ENCODE measurements at places on chromosomes 7 and 10. TPM values are rescaled to one million over a fixed set of nuclear protein-coding genes. Genes with fewer than 3 reads are reported as not detected.

The DRGX gene
- polyA plus RNA-seq: not detected

The CCL24 gene
- not detected for polyA plus RNA-seq

The PNLIP gene
- polyA plus RNA-seq: 0.10 TPM

The SPDYE8 gene
- not detected for polyA plus RNA-seq

The GTPBP4 gene
- 13.0 TPM for polyA plus RNA-seq

The TMEM139 gene
- 18.0 TPM for polyA plus RNA-seq

The TMEM196 gene
- not detected for polyA plus RNA-seq

The WAC gene
- 33.2 TPM for polyA plus RNA-seq

The DOCK1 gene
- polyA plus RNA-seq: 9.1 TPM

The C10orf62 gene
- 2.4 TPM for polyA plus RNA-seq

The PKD2L1 gene
- polyA plus RNA-seq: not detected

The DNA2 gene
- polyA plus RNA-seq: 1.1 TPM

The ENO4 gene
- polyA plus RNA-seq: not detected

The PRDX3 gene
- 75.4 TPM for polyA plus RNA-seq

The C10orf105 gene
- polyA plus RNA-seq: 0.15 TPM

The AMPH gene
- 0.95 TPM for polyA plus RNA-seq

The BICC1 gene
- 3.8 TPM for polyA plus RNA-seq

The COL17A1 gene
- polyA plus RNA-seq: 0.15 TPM

The C7orf33 gene
- polyA plus RNA-seq: not detected

The PTF1A gene
- polyA plus RNA-seq: not detected

The EVX1 gene
- polyA plus RNA-seq: not detected

The NUP42 gene
- 26.1 TPM for polyA plus RNA-seq

The ARMH3 gene
- polyA plus RNA-seq: 34.8 TPM

The SGPL1 gene
- 3.7 TPM for polyA plus RNA-seq

The CUZD1 gene
- 0.23 TPM for polyA plus RNA-seq

The SFTPA1 gene
- polyA plus RNA-seq: 0.28 TPM

The EBLN1 gene
- not detected for polyA plus RNA-seq

The CPVL gene
- 85.5 TPM for polyA plus RNA-seq

The MSMB gene
- not detected for polyA plus RNA-seq

The NAT16 gene
- polyA plus RNA-seq: not detected

The ABCC2 gene
- 1.0 TPM for polyA plus RNA-seq

The NOS3 gene
- polyA plus RNA-seq: 11.1 TPM

The HELLS gene
- polyA plus RNA-seq: 0.51 TPM

The SPACDR gene
- polyA plus RNA-seq: 0.93 TPM

The GIGYF1 gene
- polyA plus RNA-seq: 47.3 TPM

The SPDYE2B gene
- not detected for polyA plus RNA-seq

The GPR37 gene
- polyA plus RNA-seq: not detected

The PLXNA4 gene
- polyA plus RNA-seq: 5.0 TPM

The RAPGEF5 gene
- 5.7 TPM for polyA plus RNA-seq

The CXCL12 gene
- polyA plus RNA-seq: 89.4 TPM

The TMEM229A gene
- polyA plus RNA-seq: not detected

The ASNS gene
- 25.7 TPM for polyA plus RNA-seq

The TMEM273 gene
- polyA plus RNA-seq: 28.5 TPM

The VGF gene
- polyA plus RNA-seq: 0.17 TPM

The MRLN gene
- not detected for polyA plus RNA-seq

The GARIN1A gene
- polyA plus RNA-seq: 0.74 TPM

The GIMAP6 gene
- 20.2 TPM for polyA plus RNA-seq

The TLL2 gene
- polyA plus RNA-seq: 8.4 TPM

The ADGRA1 gene
- polyA plus RNA-seq: under 0.01 TPM

The CCZ1B gene
- polyA plus RNA-seq: 18.4 TPM

The XRCC2 gene
- polyA plus RNA-seq: 0.29 TPM

The EPO gene
- not detected for polyA plus RNA-seq

The GRID2IP gene
- 0.15 TPM for polyA plus RNA-seq

The RELN gene
- polyA plus RNA-seq: 1.0 TPM

The FAM13C gene
- 3.8 TPM for polyA plus RNA-seq

The SYNPO2L gene
- 61.6 TPM for polyA plus RNA-seq

The LAMB1 gene
- 145 TPM for polyA plus RNA-seq

The LIPK gene
- not detected for polyA plus RNA-seq

The ZNF37A gene
- 2.8 TPM for polyA plus RNA-seq

Measured in heart right ventricle (tissue), 16 donors.